A172 (cell line): ENCODE measurements at places on chromosomes 2 and 18. TPM values are rescaled to one million over a fixed set of nuclear protein-coding genes. Genes with fewer than 3 reads are reported as not detected.

The DCC gene
- 0.03 and 0.24 TPM in 2 replicates for total RNA-seq

The CYTIP gene
- not detected in 2 replicates for total RNA-seq

GRCh38 chr2:43391878-43392215, 165.4 kb upstream of the ZFP36L2 start:
- DNase-seq: peak; percentile 17

DNA sequence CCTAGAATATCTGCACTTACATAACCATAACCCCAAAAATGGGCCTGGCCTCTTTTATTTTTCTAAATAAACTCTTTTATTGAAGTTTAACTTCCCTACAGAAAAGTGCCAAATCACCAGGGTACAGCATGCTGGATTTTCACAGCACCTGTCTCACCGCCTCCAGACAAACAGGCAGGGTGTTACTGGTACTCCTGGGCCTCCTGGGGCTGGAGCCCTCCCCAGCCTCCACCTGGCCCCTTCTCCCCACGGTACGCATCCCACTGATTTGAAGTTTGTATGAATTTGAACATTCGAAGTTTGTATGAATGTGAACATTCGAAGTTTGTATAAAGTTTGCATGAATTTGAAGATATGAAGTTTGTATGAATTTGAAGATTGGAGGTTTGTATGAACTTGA, 232.1 kb downstream of the NDUFA10 start:
- DNase-seq: no peak

GRCh38 chr2:23246992-23247683, 137.8 kb upstream of the KLHL29 start:
- DNase-seq: no peak

GRCh38 chr2:120576509-120577474, 158.9 kb upstream of the GLI2 start:
- DNase-seq: no peak

DNA sequence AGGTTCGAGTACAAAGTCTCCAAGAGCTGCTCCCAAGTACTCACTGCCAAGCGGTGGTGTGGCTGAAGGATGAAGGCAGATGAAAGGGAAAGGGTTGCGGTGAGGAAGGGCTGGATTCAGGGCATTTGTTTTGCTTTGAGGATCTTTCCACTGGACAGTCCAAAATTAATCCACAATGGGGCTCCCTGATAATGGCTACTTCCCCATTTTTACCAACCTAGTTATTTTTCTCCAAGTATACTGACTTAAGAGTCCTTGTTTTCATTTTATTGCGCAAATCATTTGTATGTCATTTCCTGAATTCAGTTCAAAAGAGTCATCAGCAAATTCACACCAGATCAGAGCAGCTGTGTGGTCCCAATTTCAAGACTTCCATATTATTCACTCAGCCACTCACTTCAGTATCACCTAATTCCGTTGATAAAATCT, 464 bp upstream of the SESTD1 start:
- no peak for DNase-seq

DNA sequence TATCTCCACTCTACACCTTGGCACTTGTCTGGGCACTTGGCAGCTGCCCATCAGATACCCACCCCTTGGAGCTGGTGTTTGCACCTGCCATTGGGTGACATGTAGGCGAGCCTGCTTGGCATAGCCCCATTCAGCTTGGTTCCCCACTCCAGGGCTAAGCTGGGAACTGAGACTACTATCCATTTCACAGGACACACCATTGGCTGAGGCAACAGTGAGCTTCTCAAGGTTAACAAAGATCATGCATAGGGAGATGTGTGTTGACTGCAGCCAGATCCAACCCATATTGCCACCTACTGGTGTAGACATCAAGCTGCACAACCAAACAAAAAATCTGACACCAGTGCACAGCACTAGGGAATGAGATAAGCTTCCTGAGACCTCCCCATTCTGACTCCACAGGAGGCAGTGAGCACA, 1389.8 kb upstream of the TMEFF2 start:
- peak; percentile 68 for DNase-seq

DNA sequence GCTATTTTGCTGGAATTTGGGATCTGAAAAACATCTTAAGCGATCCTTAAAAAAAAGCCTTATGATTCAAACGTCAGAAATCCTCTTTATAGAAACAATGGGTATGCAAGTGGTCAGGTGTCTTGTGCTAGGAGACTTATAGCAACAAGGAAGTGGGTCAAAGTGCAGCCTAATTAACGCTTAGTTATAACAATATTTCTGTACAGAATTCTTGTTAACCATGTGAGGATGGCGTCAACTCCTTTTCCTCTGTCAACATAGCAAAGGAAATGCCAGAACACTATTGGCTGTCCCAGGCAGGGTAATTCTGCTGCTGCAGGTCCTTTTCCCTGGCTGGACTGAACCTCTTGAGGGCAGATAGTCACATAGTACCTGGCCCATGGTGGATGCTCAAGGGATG, 189.4 kb downstream of the MSH2 start:
- DNase-seq: no peak

GRCh38 chr2:216064014-216064630, 17.5 kb downstream of the PECR start:
- no peak for DNase-seq

GRCh38 chr18:75170022-75170789, 38.7 kb downstream of the PTGR3 start:
- DNase-seq: no peak

GRCh38 chr2:219530048-219530963, 13.3 kb downstream of the CHPF start:
- peak; percentile 86 for DNase-seq

GRCh38 chr18:39031647-39032046, 1466.0 kb upstream of the CELF4 start:
- DNase-seq: no peak

DNA sequence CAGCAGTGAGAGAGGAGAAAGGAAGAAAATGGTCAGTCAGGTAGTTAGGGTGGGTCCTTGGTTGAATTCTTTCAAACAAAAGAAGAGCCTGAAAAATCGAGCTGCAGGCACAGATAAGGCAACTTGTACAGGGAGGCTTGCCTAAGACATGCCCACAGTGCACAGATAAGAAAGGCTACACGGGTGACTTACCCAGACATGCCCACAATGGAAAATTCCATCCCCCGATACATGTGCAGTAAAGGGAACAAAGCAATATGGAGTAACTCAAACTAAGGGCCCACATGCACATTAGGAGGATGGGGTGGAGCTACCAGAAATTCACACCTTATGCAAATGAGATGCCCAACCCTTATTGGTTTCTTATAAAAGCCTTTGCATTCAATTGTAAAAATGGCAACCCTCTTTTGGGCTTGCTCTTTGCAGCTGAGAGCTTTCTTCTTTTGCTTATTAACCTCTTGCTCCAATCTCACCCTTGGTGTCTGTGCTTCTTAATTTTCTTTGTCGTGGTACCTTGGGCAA, 110.3 kb upstream of the RMP24 start:
- peak; percentile 3 for DNase-seq

GRCh38 chr2:53087262-53087873, 680.2 kb upstream of the CHAC2 start:
- DNase-seq: peak; percentile 24
